Activated CD4-positive, alpha-beta T cell treated with anti-CD3 and anti-CD28 coated beads for 1 hour (primary cell): ENCODE measurements at places on chromosomes 4 and X.

DNA sequence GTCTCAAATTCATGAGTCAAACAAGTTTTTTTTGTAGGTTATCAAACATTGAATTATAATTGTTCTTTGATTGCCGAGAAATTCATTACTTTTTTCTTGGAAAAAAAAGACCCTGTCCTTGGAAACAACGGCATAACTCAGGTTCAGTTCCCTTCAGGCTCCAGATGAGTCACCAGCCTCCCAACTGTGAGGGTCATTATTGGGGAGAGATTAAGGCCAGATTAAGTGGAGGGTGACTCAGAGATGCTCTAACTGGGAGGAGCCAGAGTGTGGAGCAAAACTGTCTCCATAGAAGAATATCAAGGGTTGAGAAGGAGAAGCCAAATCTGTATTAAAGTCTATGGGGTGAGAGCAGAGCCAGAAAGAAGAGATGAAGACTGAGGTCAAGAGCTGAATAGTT, 9.6 kb downstream of the ADGRG4 start:
- no peak for DNase-seq

DNA sequence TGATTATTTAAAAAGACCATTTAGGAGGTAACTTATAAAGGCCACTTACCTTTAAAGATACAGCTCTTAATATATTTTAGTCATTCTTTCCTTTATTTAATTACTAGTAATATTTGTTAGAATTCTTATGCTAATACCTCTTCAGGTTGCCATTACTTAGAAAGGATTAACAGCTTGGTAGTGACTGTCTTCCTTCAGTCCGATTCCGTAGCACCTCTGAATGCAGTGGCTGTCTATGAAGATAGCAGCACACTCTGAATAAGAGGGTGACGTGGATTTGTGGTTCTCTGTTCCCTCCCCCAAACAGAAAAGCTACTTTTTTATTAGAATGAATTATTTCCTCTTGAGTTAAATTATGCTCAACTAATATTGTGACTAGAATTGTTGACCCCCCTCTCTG, 92.6 kb upstream of the TENM3 start:
- no peak for DNase-seq

- no peak for DNase-seq
These were observed 100.0 kb downstream of the CCSER1 start for GRCh38 chr4:90227177-90227576.

- no peak for DNase-seq
These were observed 1566.5 kb upstream of the PCDH7 start for GRCh38 chr4:29153642-29154041.

DNA sequence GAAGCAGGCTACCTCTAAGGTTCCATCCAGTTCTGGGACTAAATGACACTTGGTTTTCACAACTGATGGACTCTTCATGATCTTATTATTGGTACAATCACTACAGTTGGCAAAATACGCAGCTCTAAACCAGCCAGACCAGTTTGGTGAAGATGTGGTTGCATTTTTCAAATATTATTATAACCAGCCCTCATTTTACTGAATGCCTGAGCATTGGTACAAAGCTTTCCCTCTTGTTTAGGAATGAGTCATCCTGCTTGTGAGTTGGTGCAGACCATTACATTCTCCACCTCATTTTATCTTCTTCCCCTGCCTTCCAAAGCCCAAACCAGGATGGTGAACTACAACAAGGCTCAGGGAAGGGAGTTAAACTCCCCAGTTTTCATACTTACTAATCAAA, 223.1 kb downstream of the KDR start:
- no peak for DNase-seq

DNA sequence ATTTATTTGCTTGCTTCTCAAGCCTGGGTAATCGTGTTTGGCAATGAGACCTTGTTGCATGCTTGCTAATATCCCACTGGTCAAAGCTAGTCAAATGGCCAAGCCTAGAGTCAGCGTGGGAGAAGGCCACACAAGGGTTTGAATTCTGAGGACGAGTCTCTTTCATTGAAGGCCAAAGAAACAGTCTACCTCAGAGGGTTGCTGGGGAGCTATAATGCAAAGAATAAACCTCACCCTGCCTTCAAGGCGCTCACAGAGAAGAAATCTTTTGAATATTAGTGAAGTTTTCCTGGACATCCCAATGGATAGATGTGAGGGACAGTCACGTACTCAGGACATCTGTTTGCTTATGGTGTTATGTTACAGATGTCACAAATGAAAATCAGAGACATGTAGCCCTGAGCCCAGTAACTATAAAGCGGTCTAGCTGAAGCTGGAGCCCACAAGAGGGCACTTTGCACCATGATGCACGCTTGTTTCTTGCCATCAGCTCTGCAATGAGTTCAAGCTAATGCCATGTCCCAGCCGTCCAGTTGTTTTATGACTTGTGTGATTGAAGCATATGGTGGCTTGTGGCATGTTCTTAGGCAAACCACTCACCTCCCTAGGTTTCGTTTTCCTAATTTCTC, 1.1 kb upstream of the TLR3 start:
- peak; percentile 14 for DNase-seq

- no peak for DNase-seq
These were observed 773 bp downstream of the PRMT9 start for GRCh38 chr4:147683188-147683591.

GRCh38 chrX:131895807-131896206, 127.3 kb upstream of the STK26 start:
- DNase-seq = no peak

DNA sequence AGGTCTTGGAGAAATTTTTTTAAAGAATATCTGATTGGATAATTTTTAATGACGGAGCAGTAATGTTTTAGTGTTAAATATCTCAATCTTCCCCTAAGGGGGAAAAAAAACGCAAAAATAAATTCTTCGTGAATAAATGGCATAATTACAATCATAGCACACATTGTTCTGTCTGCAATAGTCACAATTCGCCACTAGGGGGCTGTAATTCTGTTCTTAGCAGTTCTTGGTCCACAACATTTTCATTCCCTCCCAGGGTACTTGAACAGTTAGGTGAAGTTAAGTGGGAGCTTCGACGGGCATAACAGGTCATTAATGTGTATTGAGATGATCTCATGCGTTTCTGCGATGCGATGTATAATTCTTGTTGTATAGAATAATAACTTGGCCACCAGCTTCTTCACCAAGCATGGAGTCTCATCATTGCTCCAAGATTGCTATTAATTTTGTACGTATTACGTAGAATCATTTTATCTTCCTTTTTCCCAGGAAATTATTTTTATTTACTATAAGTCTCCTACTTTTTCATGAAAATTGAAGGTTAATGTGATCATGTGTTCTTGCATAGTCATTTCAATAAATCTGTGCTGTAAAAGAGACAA, 27.2 kb downstream of the HTR2C start:
- DNase-seq = no peak

GRCh38 chr4:70629469-70630090, 1.0 kb downstream of the ENAM start:
- no peak for DNase-seq

GRCh38 chr4:124266721-124267120, 445.8 kb downstream of the ANKRD50 start:
- DNase-seq = no peak

GRCh38 chrX:106932960-106933537, 12.8 kb downstream of the CLDN2 start:
- no peak for DNase-seq

DNA sequence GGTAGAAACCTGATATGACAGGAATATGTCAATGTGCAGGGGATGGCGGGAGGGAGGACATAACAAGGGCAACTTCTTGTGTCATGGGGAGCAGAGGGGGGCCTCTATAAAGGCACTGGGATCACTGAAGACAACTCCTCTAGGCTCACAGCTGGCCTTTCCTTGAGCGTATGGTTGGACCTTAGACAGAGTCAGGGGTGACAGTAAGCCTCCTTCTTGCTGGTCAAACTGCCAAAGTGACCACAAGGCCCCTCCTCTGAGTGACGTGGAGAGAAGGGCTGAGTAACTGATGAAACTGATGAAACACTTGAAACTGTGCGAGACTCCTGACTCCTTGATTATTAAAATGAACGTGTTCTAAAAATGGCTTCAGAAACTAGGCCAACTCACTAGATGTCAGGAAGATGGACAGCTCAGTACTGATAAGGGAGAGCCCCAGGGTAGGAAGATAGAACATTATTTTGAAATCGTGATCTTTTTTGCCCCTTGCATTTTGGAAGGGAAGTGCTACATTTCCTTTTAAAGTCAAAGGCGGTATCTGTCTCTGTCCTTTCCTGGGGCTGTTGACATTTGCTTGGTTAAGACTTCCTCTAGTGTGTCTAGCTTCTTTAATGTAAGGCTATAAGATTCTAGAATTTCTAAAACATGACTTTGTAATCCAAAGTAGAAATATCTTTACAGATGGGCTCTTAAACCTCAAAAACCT, 1.6 kb downstream of the RAB33A start:
- DNase-seq = no peak

GRCh38 chr4:102758241-102759160, 2.3 kb downstream of the MANBA start:
- DNase-seq = no peak

DNA sequence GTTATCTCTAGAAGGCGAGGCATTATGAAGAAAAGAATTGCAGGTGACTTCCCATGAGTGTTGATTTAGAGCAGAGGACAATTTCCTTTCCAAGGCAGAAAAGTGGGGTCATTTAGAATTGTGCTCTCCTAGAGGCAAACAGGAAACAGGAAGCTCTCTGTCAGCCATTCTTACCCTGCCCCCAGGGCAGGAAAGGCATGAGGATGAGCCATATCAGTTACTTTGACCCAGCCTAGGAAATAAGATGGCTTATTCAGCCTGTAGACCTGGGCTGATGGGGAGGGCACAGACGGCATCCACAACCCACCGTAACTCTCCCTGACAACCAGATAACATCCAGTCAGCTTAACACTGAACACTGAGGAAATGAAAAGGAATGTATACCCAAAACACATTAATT, 88.8 kb upstream of the KDR start:
- no peak for DNase-seq

GRCh38 chrX:155535866-155536265, 76.9 kb downstream of the TMLHE start:
- DNase-seq = no peak

DNA sequence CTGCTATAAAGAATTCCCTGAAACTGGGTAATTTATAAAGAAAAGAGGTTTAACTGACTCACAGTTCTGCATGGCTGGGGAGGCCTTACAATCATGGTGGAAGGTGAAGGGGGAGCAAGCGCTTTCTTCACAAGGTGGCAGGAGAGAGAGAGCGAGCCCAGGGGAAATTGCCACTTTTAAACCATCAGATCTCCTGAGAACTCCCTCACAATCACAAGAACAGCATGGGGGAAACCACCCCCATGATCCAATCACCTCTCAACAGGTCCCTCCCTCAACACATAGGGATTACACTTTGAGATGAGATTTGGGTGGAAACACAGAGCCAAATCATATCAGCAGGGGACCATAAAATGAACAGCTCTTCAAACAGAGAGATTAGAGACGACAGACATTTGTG, 198.6 kb downstream of the MAGEB5 start:
- no peak for DNase-seq

- DNase-seq = no peak
These were observed 194.3 kb upstream of the PACRGL start for GRCh38 chr4:20505927-20506326.

DNA sequence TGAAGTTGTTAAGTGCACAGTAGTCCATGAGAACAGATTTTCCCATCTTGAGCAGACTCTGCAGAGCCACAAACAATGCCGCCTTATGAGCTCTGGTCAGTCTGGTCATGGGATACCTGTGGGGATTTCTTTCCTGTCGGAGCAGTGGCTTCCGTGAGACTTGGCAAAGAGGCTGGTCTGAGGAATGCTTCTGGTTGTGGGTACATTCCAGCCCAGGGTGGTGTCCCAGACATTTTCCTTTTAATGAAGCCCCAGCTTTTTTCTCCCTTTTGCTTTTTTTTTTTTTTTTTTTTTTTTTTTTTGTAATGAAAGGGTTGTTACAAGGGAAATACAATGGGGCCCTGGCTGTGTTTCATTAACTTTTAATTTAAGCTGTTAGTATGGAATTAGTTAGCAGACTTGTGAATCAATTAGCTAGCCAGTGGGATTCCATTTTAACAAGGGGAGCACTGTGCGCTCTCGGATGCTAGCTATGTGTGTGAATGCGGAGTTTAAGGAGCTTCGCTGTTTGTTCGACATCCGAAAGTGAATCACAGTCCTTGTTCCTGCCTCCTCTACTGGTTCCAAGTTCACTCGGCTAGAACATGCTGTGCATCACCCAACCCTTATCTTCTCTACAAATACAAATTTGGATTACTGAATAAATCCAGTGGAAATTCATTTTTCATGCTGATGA, 225.1 kb downstream of the CBR4 start:
- no peak for DNase-seq

DNA sequence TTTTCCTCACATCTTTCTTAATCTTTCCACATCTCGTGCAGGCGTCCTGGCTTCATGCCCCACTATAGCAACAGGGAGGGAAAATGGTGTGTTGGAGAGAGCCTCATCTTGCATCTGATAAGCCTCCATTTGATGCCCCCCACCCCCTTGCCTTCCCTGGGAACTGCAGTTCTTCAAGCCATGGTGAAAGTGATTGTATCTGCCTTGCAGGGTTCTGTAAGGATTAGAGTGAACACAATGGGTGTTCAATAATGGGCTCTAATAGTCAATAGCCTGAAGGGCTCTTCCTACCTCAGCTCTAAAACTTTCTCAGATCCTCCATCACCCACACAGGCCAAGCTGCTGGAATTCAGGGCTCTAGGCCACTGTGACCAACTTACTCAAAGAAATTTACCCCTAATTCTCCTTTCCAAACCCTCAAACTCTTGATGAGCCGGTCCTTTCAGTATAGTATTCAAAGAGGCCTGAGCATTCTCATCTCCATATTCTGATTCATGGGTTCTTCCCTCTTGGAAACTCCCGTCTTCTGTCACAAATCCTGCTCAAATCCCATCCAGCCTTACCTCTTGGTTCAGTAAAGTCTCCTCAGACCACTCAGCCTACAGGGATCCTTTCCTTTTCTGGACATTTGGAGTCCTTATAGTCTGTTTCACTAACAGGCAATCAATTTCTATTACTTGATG, 128.3 kb upstream of the TRIM2 start:
- no peak for DNase-seq

DNA sequence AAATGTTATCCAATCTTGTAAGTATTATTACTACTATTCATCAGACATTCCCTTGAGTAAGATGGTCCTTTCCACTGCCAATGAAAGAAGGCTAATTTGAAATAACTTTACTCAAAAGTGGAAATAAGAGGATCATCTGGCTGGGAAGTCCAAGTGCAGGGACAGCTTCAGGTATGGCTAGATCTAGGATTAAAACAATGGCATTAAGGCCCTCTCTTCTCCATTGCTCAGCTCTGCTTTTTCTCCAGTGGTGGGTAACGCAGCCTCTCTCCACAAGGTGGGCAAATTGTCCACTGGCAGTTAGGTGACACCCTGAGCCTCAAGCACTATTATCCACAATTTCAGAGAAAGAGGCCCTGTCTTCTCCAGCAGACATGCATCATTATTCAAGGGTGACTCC, 66.7 kb upstream of the PGM2 start:
- no peak for DNase-seq
